ENCODE measurements at places on chromosomes 13 and 19.

DNA sequence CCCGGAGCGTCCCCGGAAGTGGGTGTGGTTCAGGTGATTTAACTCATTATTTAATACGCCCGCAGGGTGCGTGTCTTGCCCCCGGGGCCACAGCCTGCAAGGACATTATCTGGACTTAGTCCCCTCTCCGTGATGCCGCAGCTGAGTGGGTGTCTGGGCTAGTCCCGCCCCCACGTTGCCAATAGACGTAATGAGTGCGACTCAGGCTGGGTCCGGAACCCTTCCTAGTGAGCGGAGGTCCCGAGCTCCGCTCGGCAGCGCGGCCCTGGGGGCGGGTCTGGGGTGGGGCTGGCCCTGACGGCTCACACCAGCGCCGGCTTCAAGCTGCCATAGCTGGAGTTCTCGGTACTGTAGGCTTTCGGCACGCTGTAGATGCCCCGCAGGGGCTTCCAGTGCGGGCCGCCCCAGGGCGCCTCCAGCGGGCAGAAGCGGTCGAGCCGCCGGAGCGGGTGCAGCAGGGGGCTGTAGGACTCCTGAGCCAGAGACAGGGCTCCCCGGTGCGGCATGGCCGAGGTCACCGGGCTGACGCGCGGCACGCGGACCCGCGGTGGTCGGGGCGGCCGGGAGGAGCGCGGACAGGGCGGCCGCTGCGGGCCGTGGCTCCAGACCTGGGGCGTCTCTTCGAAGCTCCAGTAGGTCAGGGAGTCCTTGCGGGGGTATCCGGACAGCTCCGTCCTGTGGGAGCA lies 918 bp upstream of the LHB start:
- peak; percentile 52 for DNase-seq

DNA sequence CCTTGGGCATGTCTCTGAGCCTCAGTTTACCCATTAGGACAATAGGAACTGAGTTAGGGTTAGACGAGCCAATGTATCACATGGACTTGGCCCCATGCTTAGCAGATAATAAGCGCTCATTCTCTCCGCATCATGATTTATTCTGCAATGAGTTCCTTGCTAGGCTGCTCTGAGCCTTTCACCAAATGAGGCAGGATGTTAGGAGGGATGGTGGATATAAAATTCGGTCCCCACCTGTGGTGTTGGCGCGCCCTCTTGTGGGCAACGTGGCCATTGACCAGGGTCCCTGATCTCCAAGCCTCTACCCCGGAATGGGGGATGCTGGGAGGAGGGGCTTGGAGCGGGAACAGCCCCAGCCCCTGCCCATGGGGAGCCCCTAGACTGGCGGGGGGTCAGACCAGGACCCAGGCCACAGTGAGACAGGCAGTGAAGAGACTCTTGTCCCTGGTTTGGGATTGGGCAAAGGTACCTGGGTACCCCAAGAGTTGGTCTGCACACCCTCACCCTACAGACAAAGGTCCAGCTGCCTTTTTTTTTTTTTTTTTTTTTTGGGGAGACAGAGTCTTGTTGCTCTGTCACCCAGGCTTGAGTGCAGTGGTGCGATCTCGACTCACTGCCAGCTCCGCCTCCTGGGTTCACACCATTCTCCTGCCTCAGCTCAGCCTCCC lies 43.9 kb downstream of the CERS4 start:
- DNase-seq = peak; percentile 83

DNA sequence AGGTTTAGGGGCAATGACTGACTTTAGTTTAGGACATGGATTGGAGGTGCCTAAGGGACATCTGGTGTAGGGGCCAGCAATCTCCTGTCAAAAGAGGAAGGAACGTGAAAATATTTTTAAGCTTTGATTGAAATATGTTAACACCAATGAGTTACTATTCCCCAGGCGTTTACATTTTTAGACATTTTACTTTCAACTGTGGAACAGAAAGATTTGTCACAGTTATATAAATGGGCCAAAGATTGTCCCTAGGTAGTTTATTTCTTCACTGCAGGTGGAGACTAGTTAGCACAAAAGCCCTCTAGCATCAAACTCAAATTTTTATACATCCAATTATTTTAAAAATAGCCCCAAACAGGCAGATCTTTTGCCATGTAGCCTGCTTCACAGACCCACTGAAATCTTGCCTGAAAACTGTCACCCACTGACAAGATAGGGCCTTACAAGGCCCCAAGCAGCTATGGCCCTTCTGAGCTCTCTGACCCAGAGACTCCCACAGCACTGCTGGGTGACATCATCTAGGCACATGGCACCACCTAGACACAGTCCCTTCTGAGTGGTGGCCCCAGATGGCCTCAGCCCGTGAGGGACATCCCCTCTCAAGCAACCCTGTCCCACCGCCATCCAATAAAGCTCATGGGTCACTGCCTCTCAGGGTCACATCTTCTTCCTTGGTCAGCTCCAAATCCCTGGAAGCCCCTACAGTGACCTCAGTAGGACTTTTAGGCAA lies 64.8 kb upstream of the DOCK9 start:
- DNase-seq = no peak

DNA sequence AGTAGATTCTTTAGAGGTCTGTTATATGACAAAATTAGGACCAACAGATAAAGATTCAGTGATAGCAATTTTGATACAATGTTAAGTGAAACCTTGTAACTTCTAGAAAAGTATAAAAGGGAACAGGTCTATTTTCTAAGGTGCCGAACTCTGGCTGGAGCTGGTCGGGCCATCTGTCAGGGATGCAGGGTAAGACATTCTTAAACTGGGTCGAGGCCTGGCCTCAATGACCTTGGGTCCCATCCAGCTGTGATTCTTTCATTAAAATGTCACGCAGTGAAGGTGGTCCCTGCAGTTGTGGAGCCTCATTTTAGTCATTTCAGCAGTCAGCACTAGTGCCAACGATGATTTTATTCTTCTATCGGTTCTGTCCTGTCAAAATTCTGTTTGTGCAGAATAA lies 271.9 kb upstream of the SPRY2 start:
- no peak for DNase-seq

- DNase-seq = no peak
Observed at GRCh38 chr13:83568019-83568418, 314.3 kb downstream of the SLITRK1 start.

DNA sequence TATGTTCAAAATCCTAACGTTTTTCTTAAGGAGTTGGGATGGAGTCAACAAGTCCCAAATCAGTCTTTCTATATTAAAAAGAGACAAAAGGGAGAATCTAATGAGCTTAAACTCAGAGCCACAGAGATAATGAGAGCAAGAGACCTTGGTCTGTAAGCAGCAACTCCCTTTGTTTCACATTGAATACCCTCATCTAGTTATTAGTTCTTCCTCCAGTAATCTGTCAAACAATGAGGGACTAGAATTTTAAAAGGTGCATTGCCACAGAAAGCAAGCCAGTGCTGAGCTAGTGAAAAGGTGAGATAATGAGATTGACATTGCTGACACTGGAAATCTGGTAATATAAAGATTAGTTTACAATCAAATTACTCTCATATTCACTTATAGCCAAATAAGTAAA lies 718.6 kb downstream of the DACH1 start:
- no peak for DNase-seq

- DNase-seq = no peak
Observed at GRCh38 chr19:43306097-43306496, 36.8 kb upstream of the PSG9 start.

- DNase-seq = no peak
Observed at GRCh38 chr19:58305932-58306323, 751 bp downstream of the ERVK3-1 start.

DNA sequence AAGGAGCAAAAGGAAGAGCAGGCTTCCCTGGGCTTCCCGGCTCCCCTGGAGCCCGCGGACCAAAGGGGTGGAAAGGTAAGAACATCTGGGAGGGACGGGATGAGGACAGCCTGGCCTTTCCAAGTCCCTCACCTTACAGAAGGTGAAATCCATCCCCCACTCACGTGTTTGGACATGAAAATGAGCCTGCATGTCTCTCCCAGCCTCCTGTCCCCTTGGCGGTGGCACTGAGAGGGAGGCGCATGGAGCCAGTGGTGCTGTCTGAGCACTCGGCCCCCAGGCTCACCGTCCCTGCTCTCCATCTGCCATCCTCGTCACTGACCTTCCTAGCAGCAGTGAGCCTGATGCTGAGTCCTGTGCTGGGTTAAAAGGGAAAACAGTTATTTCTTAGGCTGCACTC lies 104.2 kb downstream of the RAB20 start:
- no peak for DNase-seq
